ENCODE measurements at places on chromosomes 3 and 15.

- DNase-seq = no peak
Measured at GRCh38 chr3:14725564-14726440, 50.9 kb downstream of the C3orf20 start.

GRCh38 chr3:50095352-50095998 lies 6.8 kb downstream of the RBM5 start:
- DNase-seq = no peak

DNA sequence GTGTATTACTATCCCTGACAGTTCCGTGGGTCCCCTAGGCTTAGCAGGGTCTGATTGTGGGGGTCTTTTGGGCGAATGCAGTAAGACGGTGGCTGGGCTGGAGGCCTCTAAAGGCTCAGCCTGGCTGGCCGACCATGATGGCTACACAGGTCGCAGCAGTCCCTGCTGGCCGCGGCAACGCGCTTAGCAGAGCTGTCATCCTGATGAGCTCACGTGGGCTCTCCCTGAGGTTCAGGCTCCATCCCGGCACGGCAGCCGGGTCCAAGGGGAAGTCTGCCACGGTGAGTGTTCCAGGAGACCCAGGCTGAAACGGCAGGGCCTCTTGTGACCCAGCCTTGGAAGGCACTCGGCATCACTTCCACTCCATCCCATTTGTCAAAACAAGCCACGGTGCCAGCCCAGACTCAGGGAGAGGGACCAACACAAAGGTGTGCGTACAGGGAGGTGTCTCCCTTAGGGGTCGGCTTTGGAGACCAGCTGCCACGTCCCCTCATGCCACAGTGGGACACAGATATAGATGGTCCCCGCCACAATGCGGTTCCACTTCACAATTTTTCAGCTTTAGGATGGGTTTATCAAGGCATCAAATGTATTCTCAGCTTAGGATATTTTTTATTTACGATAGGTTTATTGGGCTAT lies 101.8 kb downstream of the XXYLT1 start:
- no peak for DNase-seq

DNA sequence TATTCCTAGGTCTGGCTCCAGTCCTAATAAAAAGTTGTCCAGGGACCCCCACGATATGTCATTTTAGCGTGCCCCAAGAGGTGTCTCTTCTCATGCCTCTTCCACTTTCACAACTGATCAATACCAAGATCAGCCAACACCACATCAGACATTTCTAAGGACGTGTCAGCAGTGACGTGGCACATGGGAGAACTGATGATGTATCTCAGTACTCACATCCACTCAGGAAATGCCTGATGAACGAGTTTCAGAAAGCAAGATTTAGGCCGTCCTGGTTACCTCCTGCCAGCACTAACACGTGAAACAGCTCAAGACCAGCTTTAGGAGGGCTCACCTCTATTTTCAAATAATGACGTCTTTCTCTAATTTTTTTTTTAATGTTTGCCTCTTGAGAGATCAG lies 19.6 kb downstream of the VGLL4 start:
- no peak for DNase-seq

- DNase-seq = no peak
Measured at GRCh38 chr3:14620512-14620911, 31.1 kb upstream of the CCDC174 start.

GRCh38 chr3:98290916-98291315 lies 8.6 kb downstream of the OR5H2 start:
- no peak for DNase-seq

- DNase-seq = no peak
Measured at GRCh38 chr3:153666991-153667740, 454.0 kb upstream of the ARHGEF26 start.

DNA sequence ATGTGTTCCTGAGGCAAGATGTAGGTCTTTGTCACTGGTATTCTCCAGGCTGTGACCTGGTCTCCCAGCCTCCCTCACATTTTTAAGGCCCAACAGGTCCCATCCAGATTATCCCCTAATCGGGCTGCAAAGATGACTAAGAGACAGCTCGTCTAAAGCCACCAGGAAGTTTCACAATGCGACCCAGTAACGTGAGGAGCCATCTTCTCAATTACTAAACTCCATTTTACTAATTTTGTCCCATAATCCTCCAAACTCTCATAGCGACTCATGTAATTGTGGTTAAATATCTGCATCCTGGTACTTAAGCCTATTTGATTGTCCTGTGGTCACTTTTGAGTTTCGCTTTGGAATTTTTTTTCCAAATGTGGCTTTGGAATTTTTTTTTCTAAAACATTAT lies 8.7 kb upstream of the PLA2G4F start:
- DNase-seq = no peak

GRCh38 chr15:50970524-50970923 lies 62.0 kb downstream of the AP4E1 start:
- DNase-seq = no peak
